Ecto neural progenitor cell (in vitro differentiated cells): ENCODE measurements at places on chromosomes 4 and X.

GRCh38 chr4:140806163-140806562 is 50.0 kb upstream of the TBC1D9 start:
- DNase-seq = no peak

- DNase-seq = no peak
Measured at GRCh38 chr4:58225460-58225859, 1115.3 kb upstream of the IGFBP7 start.

- no peak for DNase-seq
Measured at GRCh38 chrX:2334237-2334636, 166.5 kb downstream of the DHRSX start.

- no peak for DNase-seq
Measured at GRCh38 chr4:159600061-159600460, 497.2 kb downstream of the RAPGEF2 start.

DNA sequence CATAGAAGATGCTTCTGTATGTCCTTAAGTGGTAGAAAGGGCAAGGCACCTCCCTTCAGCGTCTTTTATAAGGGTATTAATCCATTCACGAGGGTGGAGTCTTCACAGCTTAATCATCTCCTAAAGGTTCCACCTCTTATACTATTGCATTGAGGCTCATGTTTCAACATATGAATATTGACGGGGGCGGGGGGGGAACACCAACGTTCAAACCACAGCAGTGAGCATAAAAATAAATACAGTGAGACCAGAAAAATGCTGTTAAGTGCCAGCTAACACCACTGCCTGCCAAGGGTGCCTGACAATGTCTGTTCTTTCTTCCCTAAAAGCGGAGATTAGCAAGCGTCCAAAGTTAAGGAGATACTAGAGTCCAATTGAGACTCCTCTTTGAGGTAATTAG is 323.3 kb downstream of the STK32B start:
- DNase-seq = no peak

GRCh38 chr4:184644553-184645307 is 4.5 kb downstream of the CASP3 start:
- DNase-seq = no peak

GRCh38 chrX:53188763-53189162 is 36.2 kb downstream of the KDM5C start:
- no peak for DNase-seq
